NCI-H1105 (cell line): ENCODE measurements at places on chromosomes 7 and 10.

DNA sequence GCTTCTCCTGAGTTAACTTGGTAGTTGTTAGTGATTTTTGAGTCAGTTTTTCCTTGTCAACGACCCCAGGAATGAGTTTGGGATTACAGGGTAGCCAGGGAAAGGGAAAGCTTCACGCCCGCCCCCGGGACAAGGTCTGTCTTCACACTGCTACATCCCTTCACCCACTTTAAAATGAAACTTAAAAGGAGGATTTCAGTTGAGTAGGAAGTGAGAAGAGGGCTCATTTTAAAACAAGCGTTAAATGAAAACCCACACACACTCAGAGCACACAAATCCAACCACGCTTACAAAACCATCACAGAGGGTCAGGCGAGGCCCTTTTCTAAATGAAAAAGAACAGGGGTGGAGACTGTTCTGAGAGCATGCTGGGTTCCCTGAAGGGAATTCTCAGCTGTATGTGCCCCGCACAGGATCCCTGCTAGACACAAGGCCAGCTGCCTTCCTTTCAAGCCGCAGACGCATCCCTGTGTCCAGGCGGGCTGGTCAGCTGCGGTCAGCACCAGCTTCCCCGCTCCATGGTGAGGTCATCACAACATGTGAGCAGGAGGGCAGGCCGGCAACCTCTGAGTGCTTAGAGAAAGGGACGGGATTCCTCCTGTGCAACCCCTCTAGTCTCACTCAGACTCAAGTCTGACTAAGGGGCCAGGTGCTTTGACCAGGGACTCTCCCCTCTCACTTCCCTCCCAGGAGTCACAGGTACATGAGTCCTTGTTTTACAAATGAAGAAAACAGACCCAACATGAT is 111.8 kb downstream of the EGFR start:
- DNase-seq = no peak

GRCh38 chr10:46175831-46176230 is 111.0 kb upstream of the ANTXRL start:
- no peak for DNase-seq

DNA sequence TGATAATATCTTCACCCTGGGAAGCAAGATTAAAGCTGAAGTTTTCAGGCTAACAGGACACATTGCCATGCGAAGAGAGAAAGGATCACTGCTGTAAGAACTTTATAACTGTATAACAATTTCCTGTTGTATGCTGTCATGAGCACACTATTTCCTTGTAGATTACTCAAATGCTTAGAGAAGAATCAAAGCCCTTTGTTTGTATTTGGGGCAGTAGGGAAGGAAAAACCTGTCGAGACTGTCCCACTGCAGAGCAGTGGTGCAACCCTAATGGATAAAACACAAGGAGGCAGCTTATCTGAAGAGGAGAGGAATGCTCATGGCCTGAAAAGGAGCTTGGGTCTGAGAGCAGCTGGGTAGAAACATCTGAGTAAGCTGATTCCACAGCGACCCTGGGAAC is 327.7 kb upstream of the NPSR1 start:
- DNase-seq = no peak

DNA sequence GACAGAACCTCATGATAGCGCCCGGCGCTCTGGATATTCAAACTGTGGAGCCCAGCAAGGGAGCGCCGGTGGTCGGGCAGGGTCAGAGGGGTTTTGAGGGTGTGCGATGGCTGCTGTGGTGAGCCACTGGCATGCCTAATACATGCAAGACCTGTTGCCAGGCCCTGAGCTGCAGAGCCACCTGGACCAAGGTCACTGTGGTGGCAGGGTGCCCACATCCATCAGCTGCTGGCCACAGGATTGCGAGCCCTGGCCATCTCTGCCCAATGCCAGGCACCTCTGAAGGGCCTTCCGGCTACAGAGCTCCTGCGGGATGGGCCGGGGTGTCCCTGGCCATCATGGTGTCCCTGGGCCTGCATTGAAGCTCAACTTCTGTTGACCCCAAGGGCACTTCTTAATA is 123.0 kb upstream of the TNRC18 start:
- DNase-seq = no peak

DNA sequence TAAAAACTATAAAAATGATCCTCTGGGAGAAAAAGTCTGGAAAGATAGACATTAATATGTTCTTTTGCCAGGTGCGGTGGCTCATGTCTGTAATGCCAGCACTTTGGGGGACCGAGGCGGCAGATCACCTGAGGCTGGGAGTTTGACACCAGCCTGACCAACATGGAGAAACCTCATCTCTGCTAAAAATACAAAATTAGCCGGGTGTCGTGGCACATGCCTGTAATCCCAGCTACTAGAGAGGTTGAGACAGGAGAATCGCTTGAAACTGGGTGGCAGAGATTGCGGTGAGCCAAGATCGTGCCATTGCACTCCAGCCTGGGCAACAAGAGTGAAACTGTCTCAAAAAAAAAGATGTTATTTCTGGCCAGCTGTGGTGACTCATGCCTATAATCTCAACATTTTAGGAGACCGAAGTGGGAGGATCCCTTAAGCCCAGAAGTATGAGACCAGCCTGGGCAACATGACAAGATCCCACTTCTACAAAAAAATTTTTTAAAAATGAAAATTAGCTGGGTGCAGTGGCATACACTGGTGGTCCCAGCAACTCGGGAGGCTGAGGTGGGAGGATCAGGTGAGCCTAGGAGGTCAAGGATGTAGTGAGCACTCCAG is 101.9 kb upstream of the LRRN3 start:
- DNase-seq = no peak

GRCh38 chr10:63760708-63761047 is 239.5 kb downstream of the REEP3 start:
- DNase-seq = no peak

GRCh38 chr7:115868369-115868768 is 162.2 kb downstream of the TFEC start:
- no peak for DNase-seq
